ENCODE measurements at places on chromosomes 2 and 18. TPM values are rescaled to one million over a fixed set of nuclear protein-coding genes. Genes with fewer than 3 reads are reported as not detected.

The GREB1 gene
- 0.12 TPM for total RNA-seq

The LDLRAD4 gene
- total RNA-seq = 3.7 TPM

The GALNT13 gene
- 1.7 TPM for total RNA-seq

The SIX3 gene
- not detected for total RNA-seq

The C2orf72 gene
- 0.25 TPM for total RNA-seq

The EVX2 gene
- not detected for total RNA-seq

The TFPI gene
- 437 TPM for total RNA-seq

The MREG gene
- 1.7 TPM for total RNA-seq

The ANAPC1 gene
- total RNA-seq = 48.9 TPM

The PROKR1 gene
- total RNA-seq = under 0.01 TPM

The MBD5 gene
- 13.1 TPM for total RNA-seq

The TMX3 gene
- total RNA-seq = 85.1 TPM

The UGT1A9 gene
- not detected for total RNA-seq

The OTX1 gene
- total RNA-seq = not detected

The PTH2R gene
- not detected for total RNA-seq

The WNT6 gene
- not detected for total RNA-seq

The TM4SF20 gene
- total RNA-seq = not detected

The ATF2 gene
- 37.5 TPM for total RNA-seq

The CCL20 gene
- not detected for total RNA-seq

The ZNF521 gene
- total RNA-seq = 6.5 TPM

The ERBB4 gene
- total RNA-seq = 7.7 TPM

The LRP2 gene
- not detected for total RNA-seq

The PLCL1 gene
- total RNA-seq = 18.6 TPM

The ARHGAP15 gene
- not detected for total RNA-seq

The SIGLEC15 gene
- 1.5 TPM for total RNA-seq

The TMEM178A gene
- total RNA-seq = 1.5 TPM

The SLC8A1 gene
- total RNA-seq = 31.2 TPM

The ACTG2 gene
- total RNA-seq = not detected

The IL1A gene
- total RNA-seq = 0.13 TPM

The ZNF892 gene
- 3.0 TPM for total RNA-seq

The RNU2-63P gene
- total RNA-seq = not detected

The MOCOS gene
- total RNA-seq = 2.9 TPM
